Activated CD4-positive, alpha-beta memory T cell treated with anti-CD3 and anti-CD28 coated beads, Interleukin-2, amount 10 ng/mL, durations not matched to agents 7 days and 5 days (primary cell): ENCODE measurements at places on chromosomes 7 and 10. TPM values are rescaled to one million over a fixed set of nuclear protein-coding genes. Genes with fewer than 3 reads are reported as not detected.

Gene CD36
- total RNA-seq, result not detected

Gene SPDYE16
- total RNA-seq, result 0.25 TPM

Gene C10orf62
- not detected for total RNA-seq

DNA sequence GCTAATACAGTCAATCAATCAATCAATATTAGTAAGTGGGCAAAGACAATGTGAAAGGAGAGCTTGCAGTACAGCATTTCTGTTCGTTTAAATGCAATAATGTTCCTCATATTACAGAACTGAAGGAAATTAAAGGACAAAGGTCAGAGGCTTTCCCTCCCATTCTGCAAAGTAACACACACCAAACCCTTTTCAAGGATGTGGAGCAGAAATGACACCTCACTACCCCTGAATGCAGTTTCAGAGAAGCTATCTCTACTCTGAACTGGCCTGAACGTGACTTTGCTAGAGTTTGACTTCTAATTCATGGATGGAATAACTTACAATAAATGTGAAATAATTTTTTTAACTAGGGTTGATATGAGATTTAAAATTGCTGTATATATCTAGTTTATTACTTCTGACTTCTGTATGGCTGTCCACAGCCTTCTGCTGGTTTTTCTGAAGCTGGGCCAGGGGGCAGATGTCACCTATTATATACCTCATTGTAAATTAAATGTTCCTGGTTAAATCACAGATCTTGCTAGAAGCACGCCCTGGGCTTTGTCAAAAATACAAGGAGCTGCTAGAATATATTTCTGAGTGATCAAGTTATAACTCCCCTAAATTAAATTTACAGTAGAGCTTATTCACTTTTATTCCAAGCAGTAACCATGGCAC is 156.9 kb upstream of the C7orf33 start:
- no peaks in the 10 kb centered on the region for H3K36me3 ChIP-seq
- no peak overlapping the region for H3K27ac ChIP-seq
- DNase-seq, result no peak
- H3K4me1 ChIP-seq, result no peaks in the 10 kb centered on the region

- peaks cover 8% of the 10 kb centered on the region for H3K27me3 ChIP-seq
- H3K4me1 ChIP-seq, result peaks cover 36% of the 10 kb centered on the region
- H3K4me3 ChIP-seq, result no peak overlapping the region
- peaks cover 9% of the 10 kb centered on the region for H3K36me3 ChIP-seq
Measured at GRCh38 chr10:133476641-133476990, 22.9 kb downstream of the SCART1 start.

DNA sequence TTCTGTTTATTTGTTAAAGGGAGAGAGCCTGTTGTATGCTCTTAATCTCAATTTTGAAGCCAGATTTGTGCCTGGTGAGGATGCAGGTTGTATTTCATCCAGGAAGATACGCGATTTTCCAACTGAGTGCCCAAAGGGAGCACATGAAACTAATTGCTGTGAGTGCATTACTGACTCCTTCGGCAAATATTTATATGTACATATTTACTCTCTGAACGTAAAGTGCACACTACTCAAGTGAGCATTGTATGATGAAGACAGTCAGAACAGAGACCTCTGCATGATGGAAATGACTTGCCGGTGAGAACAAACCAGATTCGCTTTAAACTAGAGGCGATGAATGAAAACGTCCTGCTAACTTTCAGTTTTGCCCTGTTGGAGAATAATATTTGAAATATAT is 130.1 kb downstream of the MALRD1 start:
- H3K27ac ChIP-seq, result no peak overlapping the region
- no peaks in the 10 kb centered on the region for H3K4me1 ChIP-seq
- no peak overlapping the region for H3K4me3 ChIP-seq
- DNase-seq, result no peak

- no peak for DNase-seq
- H3K27me3 ChIP-seq, result peaks cover 35% of the 10 kb centered on the region
- H3K27ac ChIP-seq, result no peak overlapping the region
Measured at GRCh38 chr7:96719164-96719563, 9.5 kb upstream of the SEM1 start.
